NB4 (cell line): ENCODE measurements at places on chromosomes 7 and 10.

DNA sequence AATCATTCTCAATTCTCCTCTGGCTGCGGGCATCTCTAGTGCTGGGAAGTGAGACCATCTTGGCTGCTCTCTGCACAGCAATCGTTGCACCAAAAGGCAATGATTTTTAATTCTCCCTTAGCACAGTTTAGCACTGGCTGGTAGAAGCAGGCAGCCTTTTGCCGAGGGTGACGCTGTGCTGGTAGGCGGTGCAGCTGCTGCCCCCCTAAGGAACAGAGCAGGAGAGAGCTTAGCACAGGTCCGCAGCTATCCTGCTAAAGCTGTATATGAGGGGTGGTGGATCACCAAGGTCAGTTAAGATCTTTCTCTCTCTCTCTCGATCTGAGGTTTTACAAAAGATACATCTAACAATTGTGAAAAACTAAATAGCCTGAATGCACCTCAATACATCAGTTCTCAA is 390.1 kb downstream of the GATA3 start:
- peak; percentile 1 for DNase-seq

- no peak for DNase-seq
These were observed 144.0 kb upstream of the RET start for GRCh38 chr10:42932735-42933447.

DNA sequence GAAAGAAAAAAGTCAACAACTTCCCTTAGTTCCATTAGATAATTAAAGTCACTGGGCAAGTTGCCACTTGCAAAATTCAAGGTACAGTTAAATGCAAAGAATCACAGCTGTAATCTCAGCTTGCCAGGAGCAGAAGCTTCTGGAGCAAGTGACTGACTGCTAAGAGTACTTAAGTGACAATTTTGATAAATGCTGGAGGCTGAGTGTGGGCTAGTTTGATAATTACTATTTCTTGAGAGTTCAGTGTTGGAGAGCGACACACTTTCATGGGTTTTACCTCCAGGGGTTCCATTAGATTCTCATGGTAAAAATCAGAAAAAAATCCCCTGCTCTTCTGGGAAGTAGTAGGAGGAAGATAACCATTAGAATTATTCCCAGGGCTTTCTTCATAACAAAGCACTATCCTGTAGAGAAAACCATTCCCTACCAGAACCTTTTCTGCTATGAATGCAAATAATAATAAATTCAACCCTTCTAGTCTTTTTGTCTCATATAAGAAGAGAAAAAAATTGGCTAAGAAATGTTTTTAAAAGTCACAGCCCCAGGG is 486.3 kb downstream of the POM121L12 start:
- no peak for DNase-seq

GRCh38 chr7:148500978-148501377 is 89.6 kb upstream of the C7orf33 start:
- no peak for DNase-seq

- DNase-seq: no peak
These were observed 12.8 kb downstream of the CPA1 start for GRCh38 chr7:130393101-130393561.

DNA sequence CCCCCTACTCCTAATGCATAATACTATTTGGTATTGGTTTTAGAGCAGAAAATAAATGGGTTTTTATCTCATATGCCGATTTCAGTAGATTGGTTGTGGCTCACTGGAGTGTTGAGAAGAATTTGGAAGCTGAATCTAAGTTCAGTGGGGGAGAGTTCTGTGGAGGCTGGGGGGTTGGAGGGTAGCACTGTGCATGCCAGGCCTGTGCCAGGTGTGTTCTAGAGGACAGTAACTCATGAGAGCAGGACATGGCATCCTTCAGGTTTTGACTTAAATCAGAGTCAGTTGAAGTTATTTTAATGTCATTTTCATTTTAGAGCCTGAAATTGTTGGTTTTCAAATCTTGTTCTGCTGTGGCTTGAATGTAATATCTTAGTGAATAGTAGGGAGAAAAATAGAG is 79.5 kb downstream of the EEPD1 start:
- no peak for DNase-seq

GRCh38 chr10:49610458-49611165 is 502 bp downstream of the SLC18A3 start:
- DNase-seq: no peak

- no peak for DNase-seq
These were observed 255.4 kb upstream of the MYO3A start for GRCh38 chr10:25678666-25679065.

DNA sequence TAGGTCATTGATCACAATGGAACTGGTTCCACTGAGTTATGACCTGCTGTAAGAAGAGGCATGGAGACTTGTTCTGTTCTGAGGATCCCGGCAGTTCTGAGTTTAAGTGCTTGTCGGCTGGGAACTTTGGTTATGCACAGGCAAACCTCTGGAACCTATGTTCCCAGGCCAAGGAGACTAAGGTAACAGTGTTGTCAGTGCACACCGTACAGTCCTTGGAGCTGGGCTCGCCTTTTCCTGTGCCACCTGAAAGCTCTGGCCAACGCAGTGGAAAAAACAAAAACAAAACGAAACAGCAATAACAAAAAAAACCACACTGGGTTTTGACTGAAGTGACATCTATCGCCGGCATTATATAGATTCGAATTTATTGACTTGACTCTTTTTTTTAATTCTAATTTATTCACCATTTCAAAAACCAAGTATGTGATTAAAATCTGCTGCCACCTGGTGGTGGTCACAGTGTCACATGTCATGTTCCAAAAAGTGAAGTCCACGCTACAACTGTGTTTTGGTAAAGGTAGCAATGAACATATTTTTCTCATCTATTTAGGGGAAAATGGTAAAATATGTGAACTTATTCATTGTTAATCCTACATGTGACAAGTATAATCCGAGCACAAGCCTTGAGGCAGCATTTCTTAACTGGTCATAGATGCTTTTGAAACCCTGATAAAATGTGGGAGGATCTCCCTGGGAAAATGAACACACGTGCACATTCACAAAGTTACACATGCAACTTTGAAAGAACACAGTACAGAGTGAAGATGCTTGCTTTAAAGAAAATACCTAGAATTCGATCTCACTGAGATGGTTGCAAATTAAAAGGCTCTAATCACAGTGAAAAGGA is 113.8 kb upstream of the PPP2R2D start:
- peak; percentile 54 for DNase-seq

- DNase-seq: no peak
These were observed 55.2 kb upstream of the WNT16 start for GRCh38 chr7:121273467-121274167.

DNA sequence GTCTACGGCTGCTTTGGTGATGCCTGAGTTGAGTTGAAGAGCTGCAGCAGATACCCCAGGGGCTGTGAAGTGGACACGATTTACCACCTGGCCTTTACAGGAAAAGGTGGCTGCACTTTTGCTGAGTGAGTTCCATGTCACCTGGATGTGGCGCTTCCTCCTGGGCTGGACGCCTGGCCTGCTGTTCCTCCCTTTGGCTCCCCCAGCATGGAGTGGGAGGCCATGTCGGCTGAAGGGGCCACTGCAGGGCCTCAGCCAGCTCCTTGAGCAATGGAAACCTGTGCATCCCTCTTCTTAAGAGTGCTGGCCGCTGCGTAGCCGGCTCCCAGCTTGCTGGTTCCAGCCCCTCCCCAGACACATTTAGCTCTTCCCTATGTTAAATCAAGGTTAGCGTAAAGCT is 221.0 kb downstream of the GLRX3 start:
- no peak for DNase-seq

- DNase-seq: no peak
These were observed 113.9 kb downstream of the ETV1 start for GRCh38 chr7:13875496-13876074.

GRCh38 chr7:16293669-16294425 is 127.5 kb downstream of the CRPPA start:
- DNase-seq: no peak

DNA sequence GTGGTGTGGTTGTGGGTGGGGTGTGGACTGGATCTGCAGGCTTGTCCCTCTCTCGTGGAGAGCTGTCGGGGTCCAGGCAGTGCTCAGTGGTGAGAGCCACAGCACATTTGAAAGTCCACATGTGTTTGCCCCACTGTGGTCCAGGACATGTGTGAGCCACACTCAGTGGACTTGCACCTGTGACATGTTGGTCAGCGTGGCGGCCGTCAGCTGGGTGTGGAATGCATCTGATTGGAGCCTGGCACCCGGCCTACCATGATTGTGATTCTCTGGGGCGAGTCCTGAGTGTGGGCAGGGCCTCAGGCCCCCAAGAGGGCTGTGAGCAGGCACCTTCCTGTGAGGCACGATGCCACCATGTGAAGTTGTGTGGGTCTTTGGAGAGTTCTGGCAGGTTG is 77.9 kb downstream of the DNAJB6 start:
- no peak for DNase-seq

DNA sequence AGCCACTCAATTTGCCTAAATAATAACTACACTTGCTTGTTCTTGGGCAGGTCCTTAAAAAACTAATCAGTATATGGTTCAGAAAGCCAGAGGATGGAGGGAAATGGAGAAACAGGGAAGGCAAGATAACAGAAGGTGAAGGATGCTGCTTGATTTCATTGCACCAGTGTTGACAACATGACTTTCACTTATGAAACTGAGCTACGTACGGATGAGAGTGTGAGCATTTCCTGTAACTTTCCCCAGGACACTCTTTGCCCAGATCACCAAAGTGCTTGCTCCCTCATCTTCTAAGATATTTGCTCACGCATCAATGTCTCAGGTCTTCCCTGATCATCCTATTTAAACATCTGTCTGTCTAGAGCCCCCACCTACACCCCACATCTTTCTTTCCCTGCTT is 37.4 kb downstream of the SLC35B4 start:
- no peak for DNase-seq

DNA sequence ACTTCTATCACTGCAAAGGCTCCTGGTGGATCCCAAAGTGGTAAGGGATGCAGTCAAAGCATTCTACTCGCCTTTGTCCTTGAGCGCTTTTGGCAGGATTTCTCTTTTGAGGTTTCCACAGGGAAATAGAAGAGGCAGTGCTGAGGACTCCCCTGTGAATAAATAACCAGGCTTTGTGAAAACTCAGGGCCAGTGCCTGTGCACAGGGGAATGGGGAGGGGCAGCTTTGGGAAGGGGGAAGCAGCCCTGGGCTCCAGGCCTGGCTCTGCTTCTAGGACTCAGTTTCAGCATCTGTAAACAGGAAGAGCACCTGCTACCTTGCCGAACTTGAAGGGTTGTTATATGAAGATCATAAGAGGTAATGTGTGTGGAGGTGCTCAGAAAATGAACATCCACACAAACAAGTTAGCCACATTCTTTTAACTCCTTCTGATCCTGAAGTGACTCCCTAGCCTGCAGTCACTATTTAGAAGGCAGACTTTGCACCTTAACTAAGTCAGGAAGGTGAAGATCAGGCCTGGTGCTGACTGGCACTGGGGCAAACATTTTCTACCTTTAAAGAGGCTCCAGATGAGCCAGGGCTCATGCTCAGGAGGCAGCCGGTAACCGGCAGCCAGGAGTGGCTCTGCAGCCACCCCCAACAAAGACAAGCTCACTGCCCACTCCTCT is 22.5 kb upstream of the MMP21 start:
- DNase-seq: no peak

GRCh38 chr7:87170828-87171227 is 18.6 kb downstream of the DMTF1 start:
- DNase-seq: no peak

- no peak for DNase-seq
These were observed 375 bp downstream of the HKDC1 start for GRCh38 chr10:69220507-69220906.

GRCh38 chr7:55185321-55185802 is 166.5 kb downstream of the EGFR start:
- DNase-seq: no peak

- DNase-seq: no peak
These were observed 165.4 kb upstream of the LRGUK start for GRCh38 chr7:133961724-133962123.

DNA sequence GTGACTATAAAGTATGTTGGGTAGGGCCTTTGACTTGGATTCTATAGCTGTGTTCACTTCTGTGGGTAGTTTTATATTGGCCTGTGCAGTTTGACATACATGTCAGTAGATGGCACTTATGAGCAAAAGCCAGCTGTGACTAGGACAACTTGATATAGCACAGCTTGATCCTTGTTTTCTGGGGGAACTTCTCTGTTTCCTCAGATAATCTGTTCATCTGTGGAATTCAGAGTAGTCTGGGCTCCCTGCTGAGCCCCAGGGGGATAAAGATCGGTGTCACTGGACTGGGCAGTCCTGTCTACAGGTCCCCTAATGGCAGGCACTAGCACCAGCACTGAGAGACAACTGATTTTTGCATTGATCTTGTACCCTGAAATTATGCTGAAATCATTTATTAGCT is 25.4 kb downstream of the CYP2C9 start:
- peak; percentile 51 for DNase-seq

DNA sequence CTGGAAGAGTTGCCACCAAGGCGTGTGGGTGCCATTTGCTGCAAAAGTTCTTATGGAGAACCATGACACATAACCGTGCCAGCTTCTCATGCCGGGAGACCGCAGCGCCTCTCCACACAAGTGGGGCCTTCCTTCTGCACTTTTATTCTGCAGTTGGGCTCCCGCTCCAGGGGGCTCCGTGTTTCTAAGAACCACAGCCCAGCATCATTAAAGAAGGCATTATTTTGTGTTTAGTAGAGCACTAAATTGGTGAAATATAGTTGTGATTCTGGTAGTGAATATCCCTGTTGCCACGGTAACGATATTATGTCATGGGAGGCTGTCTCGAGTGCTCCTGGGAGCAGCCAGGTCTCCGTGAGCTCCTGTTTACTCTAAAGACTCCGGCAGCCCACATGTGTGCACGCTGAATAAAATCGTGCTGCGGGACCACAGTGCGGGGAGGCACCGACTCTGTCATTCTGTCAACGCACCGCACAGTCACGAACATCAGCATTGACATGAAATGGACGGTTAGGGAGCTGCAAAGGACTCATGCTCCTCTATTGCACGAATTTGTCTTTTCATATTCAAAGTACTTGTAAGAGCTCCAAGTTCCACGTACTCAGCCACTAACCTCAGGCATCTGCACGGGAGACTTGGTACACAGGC is 68.8 kb upstream of the PITRM1 start:
- DNase-seq: no peak

DNA sequence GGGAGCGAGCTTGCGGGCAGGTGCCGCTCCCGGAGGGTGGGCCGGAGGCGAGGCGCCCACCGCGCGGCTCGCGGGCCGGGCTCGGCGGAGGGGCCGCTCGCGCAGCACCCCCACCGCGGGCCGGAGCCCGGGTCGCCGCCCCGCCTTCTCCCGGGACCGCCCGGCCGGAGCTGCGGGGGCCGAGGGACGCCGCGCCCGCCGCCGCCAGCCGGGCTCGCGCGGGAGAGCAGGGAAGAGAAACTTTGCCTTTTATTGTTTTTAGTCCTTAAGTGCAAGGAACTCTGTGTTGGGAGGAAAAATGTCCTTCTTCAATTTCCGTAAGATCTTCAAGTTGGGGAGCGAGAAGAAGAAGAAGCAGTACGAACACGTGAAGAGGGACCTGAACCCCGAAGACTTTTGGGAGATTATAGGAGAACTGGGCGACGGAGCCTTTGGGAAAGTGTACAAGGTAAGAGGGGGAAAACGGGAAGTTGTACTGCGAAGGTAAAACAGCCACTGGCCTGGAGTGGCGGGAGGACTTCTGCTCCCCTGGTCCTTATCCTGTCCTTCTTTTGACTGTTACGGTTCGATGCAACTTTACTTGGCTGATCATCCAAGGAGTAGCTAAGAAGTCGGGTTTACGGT is 620 bp downstream of the SLK start:
- DNase-seq: peak; percentile 64
